ENCODE measurements at places on chromosomes 2 and 18. TPM values are rescaled to one million over a fixed set of nuclear protein-coding genes. Genes with fewer than 3 reads are reported as not detected.

The CDH19 gene
- total RNA-seq = not detected

The PIEZO2 gene
- 5.3 TPM for total RNA-seq

The BOK gene
- 64.9 TPM for total RNA-seq

The IL36B gene
- total RNA-seq = not detected

GRCh38 chr18:10081492-10081891 lies 167.7 kb downstream of the VAPA start:
- no peak for DNase-seq

DNA sequence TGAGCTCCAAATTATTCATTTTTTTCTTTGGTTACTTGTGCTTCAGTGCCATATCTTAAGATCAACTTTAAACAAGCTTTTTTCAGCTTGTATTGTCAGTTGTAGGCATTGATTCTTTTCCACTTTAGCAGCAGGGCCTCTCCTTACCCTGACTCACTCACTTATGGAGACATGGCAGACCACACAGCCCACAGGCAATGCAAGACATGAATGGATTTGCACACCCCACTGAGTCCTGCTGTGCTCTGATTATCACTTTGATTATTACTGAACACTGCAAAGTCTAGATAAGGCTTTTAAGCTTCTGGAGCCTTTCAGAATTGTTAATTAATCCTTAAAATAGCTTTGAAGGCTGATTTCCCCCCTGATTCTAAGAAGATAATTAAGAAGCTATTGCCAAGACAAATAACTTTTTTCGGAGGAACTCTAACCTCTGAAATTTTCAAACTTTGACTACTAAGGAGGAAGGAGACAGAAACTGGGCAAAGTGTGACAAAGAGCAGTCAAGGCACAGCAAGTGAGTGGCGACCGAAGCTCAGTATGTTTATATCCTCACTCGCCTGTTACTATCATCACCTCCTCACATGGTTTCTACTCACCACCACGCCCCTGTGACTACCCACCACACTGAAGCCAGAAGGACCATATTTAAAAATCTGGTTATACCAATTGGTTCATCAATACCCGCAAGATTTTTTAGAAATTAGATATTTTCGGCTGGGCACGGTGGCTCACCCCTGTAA lies 43.3 kb downstream of the CACNB4 start:
- peak; percentile 89 for DNase-seq

- DNase-seq = no peak
Observed at GRCh38 chr2:190881084-190881597, 520 bp downstream of the GLS start.

DNA sequence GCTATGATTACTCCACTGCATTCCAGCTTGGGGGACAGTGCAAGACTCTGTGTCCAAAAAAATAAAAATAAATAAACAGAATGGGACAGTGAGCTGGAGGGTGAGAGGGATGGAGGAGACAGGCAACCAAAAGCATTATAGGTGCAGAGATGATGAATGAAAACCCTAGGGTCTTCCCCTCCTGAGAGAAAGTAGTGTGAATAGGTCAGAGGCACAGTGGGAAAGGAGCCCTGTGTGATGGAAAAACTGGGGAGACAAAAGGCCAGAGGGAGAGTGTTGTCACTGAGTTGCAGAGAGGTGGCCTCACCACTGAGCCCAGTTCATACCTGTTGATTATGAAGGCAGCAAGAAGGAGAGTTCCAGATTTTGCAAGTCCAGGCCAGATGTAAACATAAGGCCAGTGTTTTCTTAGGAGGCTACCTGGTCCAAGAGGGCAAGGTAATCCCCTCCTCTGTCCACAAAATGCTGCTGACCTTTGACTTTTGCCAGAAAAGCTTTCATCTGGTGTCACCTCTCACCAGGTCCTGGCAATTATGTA lies 17.6 kb upstream of the AGFG1 start:
- no peak for DNase-seq
